ENCODE measurements at places on chromosomes 1 and 21.

DNA sequence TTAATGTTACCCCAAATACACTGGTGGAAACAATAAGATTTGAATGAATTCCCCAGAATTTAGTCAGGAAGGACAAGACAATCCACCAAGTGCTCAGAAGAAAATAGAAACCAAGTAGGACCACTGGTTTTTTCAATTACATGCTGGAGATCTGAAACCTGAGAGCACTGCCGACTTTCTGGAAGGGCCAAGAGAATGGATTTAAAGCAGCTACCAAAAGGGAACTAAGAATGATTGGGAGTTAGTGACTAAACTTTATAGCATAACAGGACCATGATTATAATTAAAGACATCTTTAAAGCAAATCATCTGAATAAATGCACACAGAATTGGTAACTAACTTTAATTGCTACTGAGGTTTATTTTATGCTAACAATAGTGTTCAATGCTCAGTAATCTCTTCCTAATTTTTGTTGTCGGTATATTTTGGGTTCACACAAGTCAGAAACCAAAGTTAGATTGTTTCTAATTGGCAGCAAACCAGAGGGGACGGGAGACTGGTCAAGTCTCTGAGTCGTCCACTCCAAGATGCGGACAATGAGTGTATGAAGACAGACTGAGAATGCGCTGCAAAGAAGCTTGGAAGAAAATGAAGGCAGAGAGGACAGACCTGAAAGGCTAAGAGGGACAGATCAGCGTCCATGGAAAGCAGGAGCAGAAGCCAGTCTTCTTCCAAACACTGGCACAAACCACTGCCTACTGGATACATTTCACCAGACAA, 2.3 kb upstream of the RGS13 start:
- DNase-seq: no peak

- no peak for DNase-seq
Measured at GRCh38 chr1:152034654-152035538, 1.9 kb downstream of the S100A11 start.

DNA sequence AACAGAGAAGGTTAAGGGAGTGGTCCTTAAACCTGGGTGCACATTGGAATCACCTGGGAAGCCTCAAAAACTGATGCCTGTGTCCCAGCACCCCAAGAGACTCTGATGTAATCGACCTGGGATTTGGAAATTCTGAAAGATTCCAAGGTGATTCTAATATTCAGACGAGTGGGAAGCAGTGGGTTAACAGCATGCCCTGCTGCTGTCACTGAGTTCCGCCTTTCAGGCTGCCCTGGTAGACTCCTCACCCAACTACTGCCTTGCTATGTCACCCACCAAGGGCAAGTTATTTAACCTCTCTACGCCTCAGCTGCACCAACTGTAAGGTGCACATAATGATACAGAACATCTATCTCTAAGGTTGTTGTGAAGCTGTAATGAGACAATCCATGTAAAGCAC, 59.2 kb downstream of the CD34 start:
- DNase-seq: no peak

GRCh38 chr1:220879076-220879508, at the start of gene HLX:
HLX (plus strand) TSS chr1:220879443; CDS start chr1:220879858, 415 bp downstream.
- peak; percentile 37 for DNase-seq

- DNase-seq: no peak
Measured at GRCh38 chr21:45999581-46000181, 18.1 kb downstream of the COL6A1 start.

- no peak for DNase-seq
Measured at GRCh38 chr21:38679534-38679933, 126.2 kb upstream of the ETS2 start.

DNA sequence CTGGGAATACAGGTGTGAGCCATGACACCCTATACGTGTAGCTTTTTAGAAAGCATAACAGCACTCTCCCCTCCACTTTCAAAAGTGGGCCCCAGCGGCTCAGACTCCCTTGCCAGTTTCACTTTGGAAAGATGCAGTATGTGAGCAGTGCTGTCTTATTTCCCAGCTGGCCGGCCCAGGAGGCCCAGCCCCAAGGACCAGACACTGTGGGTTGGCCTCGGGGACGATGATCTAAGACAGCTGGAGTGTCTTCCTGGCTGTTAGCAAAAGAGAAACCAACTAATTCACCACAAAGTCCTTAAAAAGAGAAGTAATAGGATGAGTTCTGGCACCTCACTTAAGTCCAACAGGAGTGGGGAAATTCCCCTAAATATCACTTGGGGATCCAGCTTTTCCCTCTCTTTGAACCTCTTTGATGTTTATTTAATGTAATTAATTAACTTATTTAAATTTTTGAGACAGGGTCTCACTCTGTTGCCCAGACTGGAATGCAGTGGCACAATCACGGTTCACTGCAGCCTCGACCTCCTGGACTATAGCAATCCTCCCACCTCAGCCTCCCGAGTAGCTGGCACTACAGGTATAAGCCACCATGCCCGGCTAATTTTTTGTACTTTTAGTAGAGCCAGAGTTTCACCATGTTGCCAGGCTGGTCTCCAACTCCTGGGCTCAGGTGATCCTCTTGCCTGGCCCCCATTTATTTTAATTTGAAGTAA, 17.6 kb upstream of the CLIC4 start:
- DNase-seq: peak; percentile 66

GRCh38 chr21:38885909-38886308, 80.2 kb downstream of the ETS2 start:
- DNase-seq: no peak

All from C1 segment of cervical spinal cord (tissue), 14 donors.